ENCODE measurements at places on chromosomes 11 and 22.

DNA sequence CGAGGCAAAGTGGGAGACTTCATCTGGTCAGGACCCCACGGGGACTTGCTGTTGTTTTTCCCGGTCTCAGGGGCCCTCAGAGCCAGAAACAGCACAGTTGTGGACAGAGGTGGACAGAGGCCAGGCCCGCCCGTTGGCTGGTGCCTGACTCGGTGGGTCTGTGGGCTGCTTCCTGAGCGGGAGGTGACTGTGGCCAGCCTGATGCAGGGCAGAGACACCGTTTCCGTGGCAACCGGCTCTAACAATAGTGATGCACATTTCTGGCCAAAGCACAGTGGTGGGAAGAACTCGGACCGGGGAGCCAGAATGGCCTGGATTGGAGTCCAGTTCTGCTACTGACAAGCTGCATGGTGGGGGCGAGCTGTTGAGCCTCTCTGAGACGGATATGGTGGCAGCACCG lies 58.7 kb upstream of the ATXN10 start:
- no peak for DNase-seq

GRCh38 chr22:36369004-36369921 lies 18.5 kb downstream of the MYH9 start:
- no peak for DNase-seq

DNA sequence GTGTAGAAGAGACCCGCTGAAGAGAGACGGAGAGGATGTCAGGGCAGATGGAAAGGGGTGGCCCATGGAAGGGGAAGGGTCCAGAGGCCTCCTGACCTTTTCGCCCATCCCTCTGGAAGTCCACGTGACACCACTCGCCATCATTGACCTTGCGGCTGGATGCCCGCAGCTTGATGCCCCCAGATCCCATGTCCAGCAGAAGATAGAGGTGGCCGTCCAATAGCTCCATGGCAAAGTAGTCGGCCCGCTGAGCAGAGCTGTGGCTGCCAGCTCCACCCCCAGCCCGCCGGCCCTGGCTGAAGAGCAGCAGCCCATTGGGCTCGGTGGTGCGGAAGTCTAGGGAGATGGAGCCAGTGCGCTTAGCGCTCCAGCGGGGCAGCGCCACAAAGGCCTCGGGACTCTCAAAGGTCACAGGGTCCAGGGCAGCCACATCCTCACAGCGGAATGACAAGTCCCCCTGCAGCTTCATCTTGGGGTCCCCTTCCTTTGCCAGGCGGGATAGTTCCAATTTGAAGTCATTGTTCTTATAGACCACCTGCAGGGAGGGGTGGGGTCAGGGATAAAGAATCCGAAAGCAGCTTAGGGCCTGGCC lies 55.7 kb downstream of the NRXN2 start:
- no peak for DNase-seq

GRCh38 chr22:20130731-20131596 lies 640 bp upstream of the ZDHHC8 start:
- peak; percentile 89 for DNase-seq

- DNase-seq, result no peak
Measured at GRCh38 chr11:62552485-62553079, 6.0 kb upstream of the AHNAK start.

GRCh38 chr22:25007444-25008106 lies 55.1 kb downstream of the KIAA1671 start:
- DNase-seq, result no peak

DNA sequence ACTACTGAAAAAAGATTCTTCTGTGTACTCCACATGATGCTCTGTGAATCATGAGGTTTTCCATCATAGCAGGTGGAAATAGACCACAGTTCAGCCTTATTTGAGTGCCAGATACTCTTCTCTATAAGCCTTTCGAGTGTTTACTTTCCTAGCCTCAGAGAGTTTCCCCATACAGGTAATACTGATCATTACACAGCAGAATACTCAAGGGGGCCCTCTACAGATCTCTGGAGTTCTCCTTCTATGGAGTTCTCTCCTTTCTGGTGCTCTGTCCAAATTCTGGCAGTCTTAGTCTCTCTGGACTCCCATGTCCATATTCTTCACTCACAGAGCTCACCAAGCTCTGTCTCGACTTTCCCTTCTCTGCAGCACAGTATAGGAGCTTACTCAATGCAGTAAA lies 175.7 kb upstream of the CARD18 start:
- DNase-seq, result peak; percentile 20

DNA sequence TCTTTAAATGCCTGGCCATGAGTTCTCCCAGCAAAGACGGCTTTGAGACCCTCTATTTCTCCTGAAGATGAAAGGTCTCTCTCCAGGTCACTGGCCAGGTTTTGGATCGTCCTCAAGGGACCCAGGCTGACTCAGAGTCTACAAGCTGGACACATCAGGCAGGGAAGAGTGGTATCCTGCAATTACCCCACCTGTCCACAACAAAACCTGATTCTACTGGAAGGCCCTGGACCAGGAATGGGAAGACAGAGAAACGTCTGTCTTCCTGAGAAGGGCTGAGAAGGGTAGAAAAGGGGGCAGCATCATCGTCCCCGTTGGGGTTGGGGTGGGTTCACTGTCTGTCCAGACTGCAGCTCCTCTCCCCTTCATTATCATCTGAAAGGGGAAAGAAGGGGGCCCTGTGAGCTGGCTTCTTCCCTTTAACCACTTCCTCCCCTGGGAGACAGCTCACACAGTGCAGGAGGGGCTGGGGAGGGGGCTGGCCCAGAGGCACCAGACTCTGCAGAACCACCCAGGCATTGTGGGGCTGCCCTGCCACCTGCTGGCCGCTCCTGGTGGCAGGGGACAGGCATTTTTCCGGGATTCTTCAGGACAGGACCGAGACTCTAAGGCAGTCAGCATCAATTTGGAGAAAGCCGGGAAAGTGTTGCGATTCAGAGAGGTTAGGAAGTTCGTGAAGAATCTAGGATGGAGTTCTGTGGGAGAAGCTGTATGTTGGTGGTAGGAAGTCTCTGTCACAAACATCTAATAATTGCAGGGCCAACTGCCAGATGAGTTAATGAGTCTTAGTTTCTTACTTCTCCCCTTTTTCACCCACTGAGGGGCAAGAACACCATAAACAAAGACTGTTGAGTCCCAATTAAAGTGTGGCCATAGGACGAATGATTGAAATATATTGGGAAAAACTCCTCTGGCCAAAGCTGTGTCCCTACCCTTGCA lies 57.6 kb downstream of the SYN3 start:
- peak; percentile 82 for DNase-seq

- DNase-seq, result no peak
Measured at GRCh38 chr11:11446967-11447366, 93.9 kb upstream of the CSNK2A3 start.

DNA sequence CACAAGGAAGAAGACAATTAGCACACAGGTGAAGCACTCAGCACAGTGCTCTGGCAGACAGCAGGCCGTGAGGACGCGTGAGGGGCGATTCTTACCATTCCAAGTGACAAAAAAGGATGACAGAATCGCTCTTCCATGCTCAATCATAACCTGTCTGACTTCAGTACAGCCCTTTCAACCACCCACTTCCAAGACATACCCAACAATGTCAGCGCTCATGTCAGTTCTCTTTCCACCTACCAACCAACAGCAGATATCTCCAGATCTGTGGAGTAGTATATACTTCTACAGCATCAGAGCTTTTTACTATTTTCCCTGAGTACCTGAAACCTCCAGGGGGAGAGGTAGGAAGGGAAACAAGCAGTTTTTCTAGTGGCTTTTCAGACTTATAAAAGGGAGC lies 40.2 kb downstream of the MORC2 start:
- DNase-seq, result no peak

DNA sequence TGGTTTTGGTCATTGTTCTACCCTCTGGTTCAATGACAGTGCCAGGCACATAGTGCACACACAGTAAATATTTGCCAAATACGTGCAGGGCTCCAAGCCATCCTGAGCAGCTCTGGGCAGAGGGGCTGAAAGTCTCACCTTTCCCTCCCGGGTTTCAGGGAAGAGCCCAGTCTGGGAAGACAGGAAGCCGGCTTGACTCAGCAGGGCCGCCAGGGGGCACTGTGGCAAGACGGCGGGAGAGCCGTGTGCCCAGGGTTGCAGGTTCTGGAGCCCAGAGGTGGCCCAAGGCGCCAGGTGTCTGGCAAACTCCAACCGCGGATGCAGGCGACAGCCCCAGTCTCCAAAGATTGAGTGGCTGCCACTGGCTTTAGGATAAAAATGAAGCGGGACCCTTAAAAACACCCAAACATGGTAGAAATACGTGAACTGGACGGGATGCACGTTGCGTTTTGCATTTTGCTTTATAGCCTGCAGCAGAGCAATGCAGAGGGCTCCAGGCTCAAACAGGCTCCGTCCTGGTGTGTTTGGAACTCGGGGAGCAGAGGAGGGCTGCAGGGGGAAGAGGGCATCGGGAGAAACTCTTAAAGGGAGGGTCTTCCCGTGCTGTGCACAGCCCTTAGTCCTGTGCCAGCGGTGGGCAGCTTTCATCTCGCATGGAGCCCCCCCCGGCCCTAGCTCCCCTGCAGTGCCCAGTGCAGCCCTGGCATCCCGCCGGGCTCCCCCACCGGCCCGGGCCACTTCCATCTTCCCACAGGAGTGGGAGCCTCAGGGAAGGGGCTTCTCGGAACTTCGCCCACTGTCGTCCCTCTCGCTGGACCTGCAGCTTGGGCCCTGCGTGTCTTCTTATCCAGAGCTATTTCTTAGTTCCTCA lies 10.7 kb downstream of the KRTAP5-5 start:
- DNase-seq, result peak; percentile 96

- DNase-seq, result no peak
Measured at GRCh38 chr11:111963931-111964340, 26.8 kb downstream of the DIXDC1 start.

DNA sequence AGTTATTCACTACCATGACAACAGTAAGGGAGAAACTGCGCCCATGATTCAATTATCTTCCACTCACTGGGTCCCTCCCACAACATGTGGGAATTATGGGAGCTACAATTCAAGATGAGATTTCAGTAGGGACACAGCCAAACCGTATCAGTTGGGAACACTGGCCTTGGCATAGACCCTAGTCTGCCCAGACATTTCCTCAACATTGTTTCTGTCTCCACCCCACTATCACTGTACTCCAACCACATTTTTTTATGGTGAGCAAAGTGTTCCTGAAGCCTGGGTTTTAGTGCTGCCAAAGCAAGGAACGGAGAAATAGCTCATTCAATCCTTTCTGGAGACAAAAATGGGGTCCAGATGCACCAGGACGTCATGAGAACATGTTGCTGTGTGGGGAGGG lies 122.6 kb upstream of the CCDC179 start:
- no peak for DNase-seq

- DNase-seq, result no peak
Measured at GRCh38 chr11:129945373-129945772, 50.0 kb upstream of the NFRKB start.
